ENCODE measurements at places on chromosomes 7 and 10.

- DNase-seq: no peak
Observed at GRCh38 chr7:12504149-12504548, 66.4 kb upstream of the SCIN start.

GRCh38 chr10:60006062-60006461, 99.7 kb upstream of the CCDC6 start:
- DNase-seq: no peak

GRCh38 chr7:2203766-2204300, 28.9 kb downstream of the MAD1L1 start:
- no peak for DNase-seq

DNA sequence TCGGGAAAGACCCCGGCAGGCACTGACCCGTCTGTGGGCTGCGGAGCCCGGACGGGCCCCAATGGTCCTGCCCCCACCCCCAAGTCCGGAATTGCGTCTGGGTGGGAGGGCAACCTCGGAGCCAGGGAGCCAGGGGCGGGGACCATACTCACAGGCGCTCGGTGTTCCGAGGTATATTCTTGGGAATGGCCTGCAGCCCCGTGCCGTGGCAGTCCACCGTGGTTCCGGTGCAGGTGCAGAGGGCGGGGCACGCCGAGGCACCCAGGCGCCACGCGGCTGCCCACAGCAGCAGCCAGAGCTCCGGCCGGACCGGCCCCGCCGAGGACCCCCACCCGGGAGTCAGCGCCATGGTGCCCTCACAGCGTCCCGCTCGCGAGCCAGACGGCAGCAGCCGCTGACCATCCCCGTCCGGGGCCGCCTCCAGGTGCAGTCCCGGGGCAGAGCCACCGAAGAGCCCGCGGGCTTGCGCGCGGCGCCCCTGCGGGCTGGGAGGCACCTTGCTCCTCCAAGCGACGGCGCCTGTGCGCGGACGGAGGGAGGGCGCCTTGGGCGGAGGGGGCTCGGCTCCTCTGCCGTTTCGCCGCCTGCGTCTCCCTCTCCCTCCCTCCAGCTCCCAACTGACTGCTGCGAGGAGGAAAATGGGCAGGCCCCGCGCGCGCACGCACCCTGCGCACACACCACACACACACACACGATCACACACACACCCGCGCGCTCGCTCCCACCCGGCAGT, at the start of gene SLIT1:
Gene SLIT1, minus strand, starts transcription at position 634 of the 733 bp plus-strand sequence. Its CDS starts 285 bp downstream, at position 349.
- DNase-seq: no peak

GRCh38 chr10:78533098-78533497, 499.4 kb downstream of the RPS24 start:
- DNase-seq: no peak
